ENCODE measurements at places on chromosomes 1 and 21.

DNA sequence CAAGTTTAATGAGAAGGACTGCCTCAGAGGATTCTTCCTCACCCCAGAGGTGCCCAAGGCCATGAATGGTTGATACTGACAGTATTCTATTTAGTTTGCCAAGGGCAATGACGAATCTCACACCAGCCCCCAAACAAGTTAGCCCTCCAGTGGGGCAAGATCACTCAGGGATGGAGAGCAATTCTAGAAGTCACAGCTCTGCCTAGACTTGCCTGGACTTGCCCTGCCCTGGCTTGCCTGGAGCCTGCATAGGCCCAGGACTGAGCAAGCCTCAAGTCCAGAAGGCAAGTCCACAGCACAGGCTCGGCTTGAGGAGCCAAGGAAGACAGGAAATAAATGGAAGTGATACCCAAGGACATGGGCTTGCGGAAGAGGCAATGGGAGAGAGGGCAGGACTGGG lies 39.5 kb upstream of the RGS16 start:
- no peak for DNase-seq
- no peak overlapping the region for H3K4me3 ChIP-seq
- H3K4me1 ChIP-seq: no peaks in the 10 kb centered on the region
- H3K27me3 ChIP-seq: no peaks in the 10 kb centered on the region

GRCh38 chr1:248840946-248841345 lies 2.9 kb downstream of the ZNF672 start:
- H3K27ac ChIP-seq: peak overlapping the region; percentile 65
- H3K36me3 ChIP-seq: peaks cover 14% of the 10 kb centered on the region
- peaks cover 25% of the 10 kb centered on the region for H3K4me1 ChIP-seq
- peak; percentile 25 for DNase-seq

GRCh38 chr1:65480684-65481405 lies 60.4 kb downstream of the LEPR start:
- no peaks in the 10 kb centered on the region for H3K27me3 ChIP-seq
- H3K27ac ChIP-seq: no peak overlapping the region
- DNase-seq: no peak
- H3K36me3 ChIP-seq: no peaks in the 10 kb centered on the region
- no peak overlapping the region for H3K4me3 ChIP-seq

DNA sequence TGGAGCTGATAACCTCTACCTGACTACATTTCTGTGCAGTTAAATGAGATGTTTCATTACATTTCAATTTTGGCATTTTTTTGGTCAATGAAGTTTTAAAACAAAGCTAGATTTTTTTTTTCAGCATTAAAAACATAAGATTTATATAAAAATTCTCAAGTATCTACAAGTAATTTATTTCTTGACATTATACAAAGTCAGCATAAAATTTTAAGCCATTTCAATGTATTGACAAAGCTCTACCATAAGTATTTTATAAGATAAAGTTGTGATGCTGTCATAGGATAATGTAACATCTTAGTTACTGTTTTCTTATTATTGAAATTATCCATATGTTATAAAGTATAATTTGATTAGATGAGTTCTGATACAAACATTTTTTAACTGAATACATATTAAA lies 351.6 kb downstream of the PTBP2 start:
- no peaks in the 10 kb centered on the region for H3K36me3 ChIP-seq
- no peak overlapping the region for H3K4me3 ChIP-seq
- H3K27me3 ChIP-seq: no peaks in the 10 kb centered on the region
